ENCODE measurements at places on chromosomes 3 and 15.

GRCh38 chr3:52501046-52501445 is 5.9 kb downstream of the STAB1 start:
- DNase-seq, result no peak

GRCh38 chr3:8766148-8766547 is 3.3 kb downstream of the OXTR start:
- DNase-seq, result no peak

GRCh38 chr15:47203993-47204392 is 513.3 kb upstream of the SEMA6D start:
- DNase-seq, result no peak

- peak; percentile 80 for DNase-seq
Observed at GRCh38 chr3:111547631-111548030, 5.6 kb downstream of the CD96 start.

- DNase-seq, result no peak
Observed at GRCh38 chr3:73846951-73847350, 222.2 kb upstream of the PDZRN3 start.

- DNase-seq, result no peak
Observed at GRCh38 chr15:71592203-71592602, 218.2 kb upstream of the NR2E3 start.

- DNase-seq, result no peak
Observed at GRCh38 chr3:66017591-66017990, 21.1 kb downstream of the MAGI1 start.

GRCh38 chr3:9902372-9903237 is at the start of gene IL17RE:
IL17RE (plus strand) TSS chr3:9902848; CDS start chr3:9902933, 85 bp downstream.
- DNase-seq, result peak; percentile 43

- no peak for DNase-seq
Observed at GRCh38 chr3:180306691-180307090, 270.0 kb upstream of the PEX5L start.

DNA sequence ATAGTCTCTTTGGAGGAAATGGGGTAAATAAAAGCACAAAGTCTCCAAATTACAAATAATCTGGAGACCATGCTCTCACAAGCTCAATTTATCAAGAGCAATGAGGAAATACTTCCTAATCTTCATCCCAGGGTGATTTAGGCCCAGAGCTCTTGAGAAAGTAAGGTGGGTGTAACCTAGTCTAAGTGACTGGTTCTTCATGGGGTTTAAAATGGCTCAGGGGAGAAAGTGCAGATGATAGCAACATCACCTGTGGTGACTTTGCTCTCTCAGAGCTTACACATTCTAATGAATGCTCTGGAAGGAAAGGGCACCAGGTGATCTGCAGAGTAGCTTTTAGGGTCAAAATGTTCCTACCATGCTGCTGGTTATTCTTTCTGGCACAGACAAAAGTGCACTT is 118.4 kb upstream of the TP63 start:
- DNase-seq, result no peak
